ENCODE measurements at places on chromosomes 2 and 18.

GRCh38 chr2:28894470-28895188 lies at the start of gene WDR43:
Gene WDR43 (plus strand): TSS chr2:28894667. CDS start chr2:28894699, 32 bp downstream.
- peak; percentile 98 for DNase-seq

GRCh38 chr2:231069379-231070054 lies 12.8 kb downstream of the PSMD1 start:
- no peak for DNase-seq

DNA sequence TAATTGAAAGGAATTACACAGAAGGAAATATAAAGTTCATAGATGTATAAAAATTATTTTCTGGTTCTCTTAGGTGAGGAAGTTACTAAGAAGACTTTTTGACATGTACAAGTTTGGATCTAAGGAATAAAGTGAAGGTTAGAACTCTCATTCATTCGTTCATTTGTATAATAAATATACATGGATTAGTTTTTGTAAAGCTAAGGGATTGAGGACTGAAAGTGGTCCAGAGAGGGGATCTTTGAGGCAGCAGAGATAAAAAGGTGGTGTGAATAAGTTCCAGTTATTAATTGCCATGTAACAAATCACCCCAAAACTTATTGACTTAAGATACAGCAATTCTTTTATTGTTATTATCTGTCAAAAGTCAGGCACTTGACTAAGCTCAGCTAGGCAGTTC lies 110.1 kb upstream of the CELF4 start:
- no peak for DNase-seq

- no peak for DNase-seq
These were observed 2.9 kb downstream of the CAMKMT start for GRCh38 chr2:44364604-44365003.

DNA sequence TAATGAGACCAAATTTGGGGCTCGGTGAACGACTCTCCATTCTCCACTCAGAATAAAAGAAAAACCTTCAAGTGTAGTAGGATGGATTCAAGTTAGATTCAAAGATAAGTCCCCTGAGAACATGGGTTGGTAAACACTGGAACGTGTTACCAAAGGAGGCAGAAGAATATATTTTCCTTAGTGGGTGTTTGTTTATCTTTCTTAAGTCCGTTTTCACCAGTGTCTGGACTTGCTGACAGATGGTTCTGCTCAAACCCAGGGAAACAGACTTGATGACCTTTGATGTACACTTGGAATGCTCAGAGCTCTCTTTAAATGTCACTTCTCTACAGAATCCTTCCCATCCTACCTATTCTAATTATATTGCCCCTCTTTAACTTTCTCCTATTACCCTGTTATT lies 310.3 kb upstream of the ZNF521 start:
- DNase-seq = no peak

GRCh38 chr2:124001696-124002430 lies 23.2 kb upstream of the CNTNAP5 start:
- no peak for DNase-seq

DNA sequence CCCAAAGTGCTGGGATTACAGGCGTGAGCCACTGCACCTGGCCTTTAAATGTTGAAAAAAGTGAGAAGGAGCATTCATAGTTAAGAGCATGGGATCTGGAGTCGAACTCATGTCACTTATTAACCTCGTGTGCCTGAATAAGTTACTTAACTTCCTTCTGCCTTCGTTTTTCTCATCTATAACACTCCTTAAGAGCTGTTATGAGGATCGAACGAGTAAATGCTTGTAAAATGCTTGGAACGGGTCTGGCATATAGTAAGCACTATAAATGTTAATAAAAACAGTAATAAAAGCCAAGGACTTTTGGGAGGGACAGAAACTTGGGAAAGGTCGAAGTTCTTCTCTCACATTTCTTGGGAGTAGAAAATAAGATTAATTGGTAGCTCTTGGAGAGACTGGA lies 40.8 kb downstream of the RAB10 start:
- DNase-seq = no peak

DNA sequence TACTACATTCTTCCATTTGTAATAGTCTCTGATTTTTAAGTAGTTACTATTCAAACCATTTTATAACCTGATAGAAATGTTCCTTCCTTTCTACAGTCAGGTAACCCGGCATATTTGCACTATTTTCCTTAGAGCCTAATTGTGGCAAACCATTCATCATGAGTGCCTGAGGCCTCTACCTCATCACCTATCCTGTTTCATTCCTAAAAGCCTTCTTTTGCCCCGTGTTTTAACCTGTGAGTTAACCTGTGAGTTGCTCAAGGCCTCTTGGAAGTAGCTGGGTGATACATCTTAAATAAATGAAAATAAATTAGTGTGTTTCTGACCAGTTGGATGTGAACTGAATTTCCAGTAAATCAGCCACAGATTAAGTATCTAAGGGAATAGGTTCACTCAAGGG lies 6.5 kb upstream of the KLHL29 start:
- DNase-seq = no peak

GRCh38 chr2:100195942-100196341 lies 53.6 kb upstream of the AFF3 start:
- no peak for DNase-seq

GRCh38 chr2:88690591-88691338 lies 708 bp upstream of the RPIA start:
- DNase-seq = no peak

GRCh38 chr2:74267068-74267467 lies 68.7 kb downstream of the MTHFD2 start:
- no peak for DNase-seq

GRCh38 chr2:187548656-187549055 lies 5.6 kb downstream of the TFPI start:
- no peak for DNase-seq

DNA sequence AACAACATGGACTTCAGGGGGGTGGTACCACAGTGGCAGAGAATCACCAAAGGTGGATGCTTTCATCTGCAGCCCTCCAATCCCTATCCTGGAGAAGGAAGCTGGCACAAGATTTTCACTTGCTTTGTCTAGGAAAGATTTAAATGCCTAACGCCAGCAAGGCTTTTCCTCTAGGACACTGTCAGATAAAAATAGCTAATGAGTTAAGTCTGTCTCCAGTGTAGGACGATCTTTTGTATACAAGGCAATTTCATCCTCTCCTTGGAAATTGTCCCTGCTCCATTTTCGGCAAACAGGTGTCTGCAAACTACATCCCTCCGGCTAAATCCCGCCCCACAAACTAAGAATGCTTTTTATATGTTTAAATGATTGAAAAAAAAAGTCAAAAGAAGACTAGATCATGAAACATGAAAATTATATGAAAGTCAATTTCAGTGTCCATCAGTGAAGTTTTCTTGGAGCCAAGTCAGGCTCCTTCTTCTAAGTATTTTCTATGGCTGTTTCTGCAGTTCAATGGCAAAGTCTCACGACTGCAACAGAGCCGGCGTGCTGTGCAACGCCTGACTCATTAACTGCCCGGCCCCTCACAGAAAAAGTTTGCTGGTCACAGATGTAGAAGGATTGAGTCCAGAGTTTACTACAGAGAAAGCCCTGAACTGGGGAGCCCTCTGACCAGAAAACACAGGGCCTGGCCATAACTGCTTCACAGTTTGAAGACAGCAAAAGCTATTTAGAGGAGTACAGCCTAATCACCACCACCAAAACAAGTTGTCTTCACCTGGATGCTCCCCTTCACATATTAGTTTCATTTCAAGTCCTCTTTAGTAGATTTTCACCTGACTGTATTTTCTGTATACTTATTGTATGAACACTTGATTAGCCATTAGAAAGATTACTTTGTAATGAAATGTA lies 52.3 kb downstream of the PIEZO2 start:
- no peak for DNase-seq

GRCh38 chr2:238267341-238267710 lies 21.1 kb downstream of the PER2 start:
- no peak for DNase-seq

- no peak for DNase-seq
These were observed 4.1 kb downstream of the BCL11A start for GRCh38 chr2:60549238-60549927.

- DNase-seq = no peak
These were observed 8.9 kb upstream of the SKOR2 start for GRCh38 chr18:47260120-47260923.

GRCh38 chr2:6590442-6590841 lies 275.3 kb downstream of the CMPK2 start:
- DNase-seq = no peak

GRCh38 chr18:74500372-74500771 lies 4.2 kb downstream of the CNDP2 start:
- DNase-seq = no peak

- DNase-seq = peak; percentile 3
These were observed 140.8 kb downstream of the DDX1 start for GRCh38 chr2:15732341-15733077.

DNA sequence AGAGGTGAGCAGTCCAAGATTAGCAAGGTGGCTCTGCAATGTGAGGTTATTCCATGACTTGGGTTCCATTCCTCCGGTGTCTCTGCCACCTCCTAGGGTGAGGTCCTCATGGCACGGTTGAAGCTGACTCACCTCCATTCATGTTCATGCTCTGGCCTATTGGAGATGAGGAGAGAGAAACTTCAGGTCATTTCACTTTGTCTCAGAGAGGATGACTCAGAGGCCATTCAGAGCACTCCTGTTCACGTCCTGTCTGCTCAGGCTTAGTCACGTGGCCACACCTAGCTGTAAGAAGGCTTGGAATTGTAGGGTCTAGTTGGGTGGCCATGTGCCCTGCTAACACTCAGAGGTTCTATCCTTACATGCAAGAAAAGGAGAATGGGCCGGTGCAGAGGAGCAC lies 67.5 kb upstream of the MBOAT2 start:
- no peak for DNase-seq

DNA sequence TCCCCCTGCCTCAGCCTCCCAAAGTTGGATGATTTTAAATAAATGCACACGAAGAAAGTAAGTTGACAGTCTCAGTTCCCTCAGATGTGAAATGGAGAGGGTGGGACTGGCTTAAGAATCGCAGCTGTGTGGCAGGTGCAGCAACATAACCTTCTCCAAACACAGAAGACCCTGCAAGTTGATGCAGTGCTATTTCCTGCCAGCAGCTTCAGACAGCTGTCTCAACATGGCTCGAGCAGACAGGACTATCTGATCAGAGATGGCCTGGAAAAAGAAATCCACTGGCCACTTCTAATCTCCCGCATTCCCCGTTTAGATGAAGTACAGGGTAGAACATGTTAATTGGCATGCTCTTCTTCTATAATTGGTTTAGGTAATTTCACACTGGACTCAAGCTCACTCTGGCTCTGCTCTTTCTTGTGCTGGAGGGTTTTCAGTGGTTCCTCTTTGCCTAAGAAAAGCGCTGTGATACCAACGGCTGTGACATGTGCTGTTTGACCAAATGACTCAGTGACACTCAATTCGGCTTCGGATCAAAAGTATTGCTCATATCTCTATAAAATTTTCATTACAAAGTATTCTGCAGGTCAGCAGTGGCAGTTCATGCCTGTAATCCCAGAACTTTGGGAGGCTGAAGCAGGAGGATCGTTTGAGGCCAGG lies 40.2 kb downstream of the MYOM1 start:
- DNase-seq = no peak

- no peak for DNase-seq
These were observed 16.8 kb downstream of the AFF3 start for GRCh38 chr2:100125626-100126025.

DNA sequence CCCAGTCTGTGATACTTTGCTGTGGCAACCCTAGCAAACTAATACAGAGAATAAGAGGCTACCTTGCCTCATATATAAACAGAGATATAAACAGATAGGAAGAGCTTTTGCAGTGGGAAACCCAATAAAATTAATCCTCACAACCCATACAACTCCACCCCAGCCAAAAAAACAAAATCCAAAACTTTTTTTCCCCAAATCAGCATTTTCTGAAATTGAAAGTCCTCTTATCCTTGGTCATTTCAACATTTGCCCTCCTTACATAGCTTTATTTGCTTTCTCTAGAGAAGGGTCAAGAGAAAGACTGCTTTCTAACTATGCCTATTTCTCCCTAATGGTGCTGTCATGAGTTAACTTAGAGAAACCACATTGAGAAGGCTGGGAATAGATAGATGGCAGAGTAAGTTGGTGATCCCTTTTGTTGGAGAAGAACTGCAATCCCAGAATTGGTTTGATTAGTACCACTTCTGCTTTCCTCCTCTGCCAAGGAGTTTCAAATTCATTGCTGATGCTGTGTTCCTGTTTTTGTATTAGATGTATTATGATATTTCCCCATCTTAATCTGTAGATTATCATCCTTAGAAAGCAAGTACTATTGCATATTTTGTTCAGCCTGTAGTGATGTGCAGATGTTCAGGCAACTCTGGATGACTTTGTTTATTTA lies 76.5 kb upstream of the B3GNT2 start:
- no peak for DNase-seq

GRCh38 chr2:174794851-174795374 lies 30.6 kb upstream of the CHRNA1 start:
- no peak for DNase-seq

DNA sequence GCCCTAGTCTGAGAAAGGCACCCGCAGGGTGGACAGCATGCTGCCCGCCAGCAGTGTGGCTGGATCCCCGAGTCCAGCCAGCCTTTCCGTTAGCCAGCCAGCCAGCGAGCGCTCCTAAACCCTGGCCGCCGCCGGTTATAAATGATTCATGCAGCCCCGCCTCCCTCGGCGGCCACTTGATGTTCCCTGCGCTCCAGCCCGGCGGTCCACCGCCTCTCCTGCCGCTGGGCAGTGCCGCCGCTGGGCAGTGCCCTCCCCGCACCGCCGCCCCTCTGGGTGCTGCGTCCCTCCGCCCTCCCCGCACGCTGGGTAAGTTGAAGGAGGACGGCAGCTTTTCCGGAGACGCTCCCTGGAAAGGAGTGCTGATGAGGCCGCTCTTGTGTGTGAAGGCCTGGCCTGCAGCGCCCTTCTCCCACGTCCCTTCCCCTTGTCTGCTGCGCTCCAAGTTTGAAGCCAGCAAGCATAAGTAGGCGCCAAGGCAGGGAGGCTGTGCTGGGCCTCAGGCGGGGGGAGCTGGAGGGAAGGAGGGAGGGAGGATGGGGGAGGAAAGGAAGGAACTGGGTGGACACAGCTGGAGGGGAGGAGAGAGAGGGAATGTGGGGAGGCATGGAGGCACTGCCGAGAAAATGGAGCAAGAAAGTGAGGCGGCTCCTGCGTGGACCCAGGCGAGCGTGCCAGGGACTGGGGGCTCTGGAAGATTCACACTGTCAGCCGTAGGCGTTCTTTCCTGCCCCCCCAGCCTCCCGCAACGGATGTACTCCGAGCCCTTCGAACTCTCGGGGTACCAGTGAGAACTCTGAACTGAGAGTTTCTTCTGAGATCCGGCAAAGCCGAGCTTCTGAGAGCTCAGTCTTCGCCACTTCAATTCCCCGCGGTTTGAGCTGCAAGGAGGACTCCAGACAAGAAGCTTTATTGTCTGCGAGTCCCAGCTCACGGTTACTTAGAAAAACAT lies 131.9 kb downstream of the GLI2 start:
- no peak for DNase-seq
